ENCODE measurements at places on chromosomes 3 and 15.

GRCh38 chr3:159829539-159830227 lies 159.0 kb upstream of the IL12A start:
- DNase-seq: peak; percentile 41

GRCh38 chr15:47887241-47887800 lies 170.0 kb downstream of the SEMA6D start:
- no peak for DNase-seq

GRCh38 chr15:34810443-34811129 lies 15.2 kb upstream of the ACTC1 start:
- DNase-seq: peak; percentile 97

- no peak for DNase-seq
Measured at GRCh38 chr3:106170636-106171035, 301.8 kb upstream of the CBLB start.

DNA sequence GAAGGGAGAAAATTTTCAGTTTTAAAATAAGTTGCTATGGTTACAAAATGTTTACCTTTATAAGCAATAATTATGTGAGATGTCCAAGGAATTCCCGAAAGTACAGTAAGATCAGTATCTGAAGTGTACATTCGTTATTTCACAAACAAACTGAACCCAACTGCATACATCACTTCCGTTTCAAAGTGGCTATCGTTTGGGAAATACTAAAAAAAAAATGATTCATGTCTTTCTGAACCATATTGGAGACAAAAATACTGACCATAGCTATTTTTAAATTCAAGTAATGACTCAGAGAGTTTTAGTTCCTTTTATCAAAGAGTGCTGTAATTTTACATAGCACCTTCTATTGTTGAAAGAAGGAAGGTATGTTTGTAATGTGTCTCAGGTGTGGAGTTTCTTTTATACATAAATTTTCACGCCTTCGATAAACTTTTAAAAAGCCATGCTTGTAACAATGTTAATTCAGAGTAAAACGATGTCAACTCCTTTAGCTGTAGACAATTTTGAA lies 8.0 kb upstream of the ANKRD28 start:
- peak; percentile 75 for DNase-seq

DNA sequence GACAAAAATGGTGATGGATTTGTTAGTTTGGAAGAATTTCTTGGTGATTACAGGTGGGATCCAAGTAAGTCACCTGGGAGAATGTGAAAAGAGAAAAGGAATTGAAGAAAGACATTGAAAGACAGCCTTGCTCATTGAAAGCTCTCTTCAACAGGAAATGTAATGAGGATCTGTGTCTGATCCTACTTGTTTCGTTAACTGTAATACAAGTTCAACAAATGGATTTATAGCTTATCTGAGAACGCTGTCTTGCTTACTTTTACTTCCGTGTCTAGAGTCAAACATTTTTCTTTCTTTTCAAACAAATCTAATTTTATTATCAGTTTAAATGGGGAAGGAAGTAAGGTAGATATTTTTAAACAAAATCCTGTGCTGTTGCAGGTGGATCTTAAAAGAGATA lies 15.9 kb downstream of the RCN2 start:
- DNase-seq: no peak

DNA sequence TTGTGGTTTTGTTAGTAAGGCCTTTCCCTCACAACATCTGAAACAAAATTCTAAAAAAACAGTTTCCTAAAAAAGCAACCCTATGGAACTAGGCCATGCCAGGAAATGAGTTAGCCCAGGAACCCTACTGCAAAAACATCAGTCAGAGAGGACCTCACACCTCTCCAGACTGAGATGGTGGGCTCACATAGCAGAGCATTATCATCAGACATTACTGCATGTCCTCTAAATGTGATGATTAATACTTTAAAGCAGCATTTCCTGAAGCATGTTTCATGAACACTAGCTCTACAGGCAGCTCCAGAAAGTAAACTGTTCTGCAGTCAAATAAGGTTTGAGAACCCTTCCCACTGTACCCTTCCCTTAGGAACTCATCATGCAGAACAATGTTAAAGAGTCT lies 232.3 kb upstream of the MRPL3 start:
- DNase-seq: peak; percentile 95

GRCh38 chr15:65409036-65409631 lies 13.6 kb downstream of the IGDCC4 start:
- DNase-seq: peak; percentile 99

DNA sequence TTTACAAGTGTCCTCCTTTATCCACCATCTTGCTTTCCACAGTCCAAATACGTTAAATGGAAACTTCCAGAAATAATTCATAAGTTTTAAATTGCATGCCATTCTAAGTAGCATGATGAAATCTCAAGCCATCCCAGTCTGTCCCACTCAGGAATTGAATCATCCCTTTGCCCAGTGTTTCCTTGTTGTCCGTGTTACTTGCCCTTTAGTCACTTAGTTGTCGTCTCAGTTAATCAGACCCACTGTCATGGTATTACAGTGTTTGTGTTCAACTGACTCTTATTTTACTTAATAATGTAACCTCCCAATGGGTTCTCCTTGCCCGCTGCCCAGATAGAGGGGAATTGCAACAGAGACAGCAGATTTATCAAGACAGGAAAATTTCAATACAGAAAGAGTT lies 77.6 kb upstream of the NDN start:
- no peak for DNase-seq

- DNase-seq: no peak
Measured at GRCh38 chr15:77296773-77297337, 123.0 kb downstream of the PEAK1 start.

DNA sequence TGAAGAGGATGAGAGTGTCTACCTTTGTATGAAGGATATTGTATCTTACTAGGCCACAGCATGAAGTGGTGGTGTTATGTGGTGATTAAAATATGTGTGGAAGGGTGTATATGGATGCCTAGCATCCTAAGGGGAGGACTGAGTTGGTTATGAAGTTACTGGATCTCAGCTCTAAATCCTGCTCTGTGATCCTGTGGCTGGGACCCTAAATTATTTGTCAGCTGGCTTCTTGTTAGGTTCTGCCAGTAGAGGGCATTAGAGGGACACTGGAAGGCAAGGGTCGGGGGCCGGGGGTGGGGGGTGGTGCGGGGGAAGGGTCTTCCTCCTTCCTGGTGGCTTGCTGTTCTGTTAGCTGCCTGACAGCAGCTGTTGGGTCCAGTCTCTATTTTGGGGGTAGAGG lies 34.9 kb downstream of the MORF4L1 start:
- DNase-seq: no peak

- no peak for DNase-seq
Measured at GRCh38 chr3:54042259-54042823, 80.0 kb upstream of the CACNA2D3 start.

- no peak for DNase-seq
Measured at GRCh38 chr15:52709187-52709981, 30.2 kb upstream of the ATOSA start.

GRCh38 chr15:26901041-26901440 lies 34.2 kb downstream of the GABRA5 start:
- no peak for DNase-seq

DNA sequence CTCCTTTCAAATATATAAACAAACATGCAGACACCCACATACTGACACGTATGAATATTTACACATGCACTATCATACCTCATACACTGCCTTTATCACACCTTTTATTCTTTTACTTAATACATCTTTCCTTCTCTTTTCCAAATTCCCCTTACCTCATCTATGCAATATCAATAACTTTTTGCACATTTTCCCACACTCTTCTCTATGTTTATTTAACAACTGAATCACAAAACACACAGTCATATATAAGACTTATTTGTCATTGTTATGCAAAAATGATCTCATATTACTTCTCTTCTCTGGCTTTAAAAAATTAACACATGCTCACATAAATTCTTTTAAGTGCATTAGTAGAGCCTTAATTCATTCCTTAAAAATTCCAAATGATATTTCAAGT lies 461.4 kb downstream of the DIPK2A start:
- DNase-seq: no peak

GRCh38 chr15:80588801-80589200 lies 106.3 kb upstream of the ABHD17C start:
- DNase-seq: peak; percentile 94

- no peak for DNase-seq
Measured at GRCh38 chr3:190491533-190492054, 22.3 kb upstream of the IL1RAP start.

- no peak for DNase-seq
Measured at GRCh38 chr15:65953622-65954021, 84.3 kb downstream of the RAB11A start.

GRCh38 chr3:128280481-128281052 lies 127.3 kb downstream of the EEFSEC start:
- DNase-seq: no peak

GRCh38 chr15:66135664-66136063 lies 117.9 kb downstream of the MEGF11 start:
- DNase-seq: no peak

GRCh38 chr15:60000113-60000823 lies 3.8 kb upstream of the FOXB1 start:
- DNase-seq: no peak

DNA sequence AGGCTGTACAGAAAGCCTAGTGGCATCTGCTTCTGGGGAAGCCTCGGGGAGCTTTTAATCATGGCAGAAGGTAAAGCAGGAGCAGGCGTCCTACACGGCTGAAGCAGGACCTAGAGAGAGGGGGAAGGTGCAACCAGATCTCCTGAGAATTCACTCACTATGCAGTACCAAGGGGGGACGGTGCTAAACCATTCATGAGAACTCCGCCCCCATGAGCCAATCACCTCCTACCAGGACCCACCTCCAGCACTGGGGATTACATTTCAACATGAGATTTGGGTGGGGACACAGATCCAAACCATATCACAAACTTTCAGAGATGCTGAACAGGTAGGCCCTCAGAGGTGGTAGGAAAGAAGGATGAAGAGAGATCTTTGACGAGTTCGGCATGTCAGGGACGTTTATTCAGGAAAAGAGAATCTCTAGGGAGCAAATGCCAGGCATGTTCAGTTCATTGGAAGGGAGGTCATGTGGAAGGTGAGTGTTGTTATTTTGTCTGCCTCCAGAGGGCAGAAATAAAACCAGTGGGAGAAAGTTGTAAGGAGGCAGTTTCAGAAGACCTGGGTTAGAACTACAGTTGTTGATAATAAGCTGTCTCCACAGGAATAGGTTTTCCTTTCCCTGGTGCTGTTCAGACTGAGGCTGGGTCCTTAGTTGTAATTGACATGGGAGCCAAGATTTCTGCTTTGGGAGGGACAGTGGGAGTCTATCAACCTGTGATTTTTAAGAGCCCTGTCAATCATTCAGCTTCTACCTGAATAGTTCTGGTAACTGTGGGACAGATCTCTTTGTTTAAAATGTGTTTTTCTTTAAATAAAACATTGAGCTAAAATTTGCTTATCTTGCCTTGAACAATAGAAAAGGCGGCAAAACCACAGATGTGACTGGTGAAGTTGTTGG lies 4.3 kb upstream of the FNDC3B start:
- peak; percentile 23 for DNase-seq

DNA sequence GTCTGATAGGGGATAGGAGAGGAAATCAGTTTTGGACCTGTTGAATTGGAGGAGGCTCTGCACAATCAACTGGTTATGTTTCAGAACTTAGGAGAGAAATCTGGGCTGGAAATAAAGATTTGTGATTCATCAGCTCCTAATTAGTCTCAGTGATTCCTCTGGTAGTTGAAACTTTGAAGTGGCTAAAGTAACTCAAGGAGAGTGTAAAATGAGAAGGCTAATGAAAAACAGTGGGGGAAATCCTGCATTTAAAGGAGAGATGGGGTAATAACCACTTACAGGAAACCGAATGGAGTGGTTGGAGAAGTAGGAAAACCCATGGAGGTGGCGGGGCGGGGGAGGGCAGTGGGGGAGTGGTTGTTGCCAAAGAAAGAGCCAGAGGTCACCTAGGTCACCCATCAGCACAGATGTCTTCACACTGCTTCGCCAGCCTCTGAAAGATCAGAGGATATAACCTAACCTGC lies 32.6 kb downstream of the MAP2K5 start:
- DNase-seq: peak; percentile 46

- DNase-seq: no peak
Measured at GRCh38 chr15:81567924-81568323, 193.9 kb upstream of the TMC3 start.

GRCh38 chr15:98025237-98025636 lies 64.7 kb downstream of the ARRDC4 start:
- DNase-seq: peak; percentile 41

GRCh38 chr3:3340526-3340925 lies 161.0 kb upstream of the CRBN start:
- DNase-seq: no peak

Data from fibroblast of skin of right biceps (primary cell).